Osteoblast (primary cell): ENCODE measurements at places on chromosomes 13 and 19.

DNA sequence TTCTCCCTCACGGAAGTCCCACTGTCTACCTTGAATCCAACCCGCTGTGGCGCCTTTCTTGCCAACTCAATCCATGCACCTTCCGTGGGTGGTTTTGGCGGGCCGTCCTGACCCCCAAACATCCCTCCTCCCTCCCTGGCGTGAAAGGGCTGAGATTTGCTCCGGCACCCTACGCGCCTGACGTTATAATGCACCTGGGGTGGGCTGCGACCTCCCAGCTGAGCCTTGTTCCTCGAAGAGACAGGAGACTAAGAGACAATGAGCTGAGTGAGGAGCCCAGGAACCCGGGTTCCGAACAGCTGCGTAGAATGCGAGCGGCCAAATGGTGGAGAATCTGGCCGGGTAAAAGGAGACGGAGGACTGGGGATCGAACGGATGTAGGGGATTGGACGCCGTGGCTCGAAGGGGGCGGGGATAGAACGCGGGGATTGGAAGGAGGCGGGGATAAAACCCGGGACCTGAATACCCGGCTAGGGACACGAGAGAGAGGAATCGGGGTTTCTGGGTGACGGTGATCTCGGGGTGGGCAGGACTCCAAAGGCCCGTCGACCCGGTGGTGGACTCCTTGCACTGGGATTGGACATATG, at the start of gene CPT1C:
TSS of gene CPT1C (plus strand) at position 461 of the 587 bp plus-strand sequence. CDS start 1,137 bp downstream, outside the sequence.
- H3K27ac ChIP-seq: peak within 1 kb of the TSS; percentile 15
- peak; percentile 99 for DNase-seq
- H3K4me3 ChIP-seq: peak within 1 kb of the TSS; percentile 76
- peaks cover 20% of the 10 kb centered on the region for H3K4me1 ChIP-seq
- H3K27me3 ChIP-seq: no peaks in the 10 kb centered on the region
- H3K36me3 ChIP-seq: peaks cover 5% of the 10 kb centered on the region

- DNase-seq: peak; percentile 98
- H3K27ac ChIP-seq: peak within 1 kb of the TSS; percentile 73
- H3K4me1 ChIP-seq: no peaks in the 10 kb centered on the region
These were observed at the start of gene ZNF724 for GRCh38 chr19:23249911-23250649. Gene ZNF724, minus strand, starts transcription at chr19:23250394. Its CDS starts 152 bp downstream, at chr19:23250242.

- H3K36me3 ChIP-seq: no peaks in the 10 kb centered on the region
- no peak overlapping the region for H3K27ac ChIP-seq
- H3K4me3 ChIP-seq: no peak overlapping the region
- no peaks in the 10 kb centered on the region for H3K4me1 ChIP-seq
These were observed 121.9 kb upstream of the SOX1 start for GRCh38 chr13:111945086-111945485.

GRCh38 chr13:50700664-50701305, 142.7 kb downstream of the DLEU7 start:
- H3K36me3 ChIP-seq: no peaks in the 10 kb centered on the region
- no peaks in the 10 kb centered on the region for H3K27me3 ChIP-seq
- no peak overlapping the region for H3K4me3 ChIP-seq
- H3K27ac ChIP-seq: no peak overlapping the region

DNA sequence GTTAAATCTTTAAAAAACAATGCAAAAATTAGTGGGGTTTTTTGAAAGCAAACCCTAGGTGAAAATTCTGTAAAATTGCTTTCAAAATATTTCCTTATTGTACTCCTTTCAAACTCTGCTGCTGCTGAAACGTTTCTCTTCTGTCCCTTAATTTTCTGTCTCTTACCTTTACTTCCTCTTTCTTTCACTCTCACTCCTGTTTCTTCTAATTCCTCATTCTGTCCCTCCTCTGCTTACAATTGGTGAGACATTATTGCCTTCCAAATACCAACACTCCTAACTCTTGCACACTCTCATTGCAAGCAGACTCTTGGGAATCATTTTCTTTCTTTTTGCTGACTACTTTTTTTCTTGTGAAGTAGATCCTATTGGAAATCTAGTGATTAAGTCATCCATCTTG, 685.6 kb upstream of the SLITRK1 start:
- H3K36me3 ChIP-seq: no peaks in the 10 kb centered on the region
- no peak overlapping the region for H3K4me3 ChIP-seq
- no peak overlapping the region for H3K27ac ChIP-seq
- peaks cover 2% of the 10 kb centered on the region for H3K4me1 ChIP-seq
- H3K27me3 ChIP-seq: no peaks in the 10 kb centered on the region
